Lung microvascular endothelial cell (primary cell): ENCODE measurements at places on chromosomes 12 and 14. TPM values are rescaled to one million over a fixed set of nuclear protein-coding genes. Genes with fewer than 3 reads are reported as not detected.

PTPN6 gene
- 2.2 and 3.2 TPM in 2 replicates for total RNA-seq

KRT85 gene
- total RNA-seq = not detected in 2 replicates

RPL36AL gene
- total RNA-seq = 240 and 248 TPM in 2 replicates

TUBA1A gene
- total RNA-seq = 674 and 686 TPM in 2 replicates

PFKM gene
- total RNA-seq = 30.4 and 38.6 TPM in 2 replicates

RNFT2 gene
- 0.60 and 1.5 TPM in 2 replicates for total RNA-seq

AMDHD1 gene
- total RNA-seq = not detected in 2 replicates

STK38L gene
- 42.5 and 72.2 TPM in 2 replicates for total RNA-seq

ANO4 gene
- total RNA-seq = 0.99 and 1.3 TPM in 2 replicates

VDR gene
- not detected in 2 replicates for total RNA-seq

FAM222A gene
- total RNA-seq = 0.20 and 0.22 TPM in 2 replicates

SNX6 gene
- total RNA-seq = 57.9 and 64.9 TPM in 2 replicates

POTEG gene
- not detected in 2 replicates for total RNA-seq

INSM2 gene
- not detected in 2 replicates for total RNA-seq

AICDA gene
- total RNA-seq = not detected in 2 replicates

LAG3 gene
- 0.20 and 0.22 TPM in 2 replicates for total RNA-seq

TEX52 gene
- not detected in 2 replicates for total RNA-seq

PGF gene
- 20.2 and 92.0 TPM in 2 replicates for total RNA-seq

GPR65 gene
- total RNA-seq = under 0.01 and 0.20 TPM in 2 replicates

LRR1 gene
- 11.9 and 16.1 TPM in 2 replicates for total RNA-seq

CRIP2 gene
- total RNA-seq = 130 and 152 TPM in 2 replicates

CCNB1IP1 gene
- 30.6 and 30.9 TPM in 2 replicates for total RNA-seq

SLC38A4 gene
- 1.1 and 1.6 TPM in 2 replicates for total RNA-seq

C14orf39 gene
- total RNA-seq = not detected in 2 replicates

MIP gene
- under 0.01 and 0.40 TPM in 2 replicates for total RNA-seq

APOF gene
- total RNA-seq = not detected in 2 replicates

NKX2-1 gene
- total RNA-seq = under 0.01 TPM in 1 of 2 replicates, not detected in the other

SERPINA12 gene
- not detected in 2 replicates for total RNA-seq

CLEC7A gene
- total RNA-seq = 0.20 and 0.22 TPM in 2 replicates

GARIN6 gene
- total RNA-seq = not detected in 2 replicates
